ENCODE measurements at places on chromosomes 3 and 15. TPM values are rescaled to one million over a fixed set of nuclear protein-coding genes. Genes with fewer than 3 reads are reported as not detected.
A peak's percentile ranks its signal among the peaks of the same experiment; 100 is the strongest.

Gene ZCWPW2
- total RNA-seq = 0.39 TPM

Gene NANOGP8
- not detected for total RNA-seq

DNA sequence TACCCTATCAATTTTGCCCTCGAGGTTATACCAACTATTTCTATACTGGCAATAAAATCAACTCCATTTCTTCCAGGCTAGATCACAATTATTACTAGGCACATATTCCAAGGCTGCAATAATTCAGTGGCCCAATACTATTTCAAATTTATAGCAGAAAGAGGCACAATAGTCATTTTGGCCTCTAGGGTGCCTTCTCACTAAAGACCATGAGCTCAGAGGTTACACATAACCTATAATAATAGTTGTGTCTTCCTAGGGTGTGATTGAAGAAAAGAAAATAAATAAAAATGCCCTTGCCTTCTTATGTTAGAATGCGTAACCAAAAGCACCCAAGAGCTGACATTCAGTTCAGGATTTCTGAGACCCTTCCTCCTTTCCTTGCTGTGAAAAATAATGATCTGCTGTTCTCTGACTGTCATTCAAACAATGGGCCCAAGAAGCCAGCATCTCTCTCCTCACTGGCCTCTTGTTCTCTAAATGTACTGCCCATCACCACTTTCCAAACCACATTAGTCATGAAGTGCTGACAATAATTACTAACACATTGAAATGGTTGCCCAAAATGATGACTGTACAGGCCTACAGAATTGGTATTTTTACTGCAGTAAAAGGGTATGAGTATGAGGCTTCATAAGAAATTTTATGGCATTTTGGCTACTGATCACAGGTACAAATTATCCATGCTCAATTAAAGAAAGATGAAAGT lies 244.8 kb downstream of the LRRN1 start:
- DNase-seq = no peak

GRCh38 chr3:126985132-126985985 lies 2.4 kb downstream of the PLXNA1 start:
- DNase-seq = no peak

GRCh38 chr3:187706971-187707370 lies 4.6 kb upstream of the RTP2 start:
- DNase-seq = no peak

DNA sequence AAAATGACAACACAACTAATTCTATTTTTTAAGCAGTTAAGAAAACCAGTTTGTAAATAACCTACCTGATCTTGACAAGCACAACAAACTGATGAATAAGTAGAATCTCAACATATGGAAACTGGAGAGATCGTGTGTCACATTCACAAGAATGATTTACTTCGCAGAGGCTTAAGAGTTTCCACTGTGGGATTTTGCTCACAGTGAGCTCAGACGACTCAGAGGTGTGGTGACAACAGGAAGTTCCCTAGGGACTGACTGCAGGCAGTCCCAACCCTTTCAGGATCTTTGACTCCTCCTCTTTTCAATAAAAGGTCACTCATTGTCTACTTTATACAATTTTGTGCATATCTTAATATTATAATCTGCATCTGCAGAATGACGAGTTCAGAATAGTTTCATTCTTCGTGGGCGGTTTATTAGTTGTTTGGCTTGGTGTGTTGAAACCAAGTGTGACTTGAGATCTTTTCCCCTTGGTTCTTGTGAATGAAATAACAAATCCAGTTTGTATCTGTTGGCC lies at the start of gene LIPH:
LIPH (minus strand) TSS at position 231 of the 520 bp plus-strand sequence; CDS start at position 114, 117 bp downstream.
- DNase-seq = peak; percentile 37

- peak; percentile 30 for DNase-seq
Observed at GRCh38 chr15:69725275-69725674, 272.7 kb downstream of the RPLP1 start.

- no peak for DNase-seq
Observed at GRCh38 chr3:116291141-116291540, 154.1 kb downstream of the LSAMP start.

DNA sequence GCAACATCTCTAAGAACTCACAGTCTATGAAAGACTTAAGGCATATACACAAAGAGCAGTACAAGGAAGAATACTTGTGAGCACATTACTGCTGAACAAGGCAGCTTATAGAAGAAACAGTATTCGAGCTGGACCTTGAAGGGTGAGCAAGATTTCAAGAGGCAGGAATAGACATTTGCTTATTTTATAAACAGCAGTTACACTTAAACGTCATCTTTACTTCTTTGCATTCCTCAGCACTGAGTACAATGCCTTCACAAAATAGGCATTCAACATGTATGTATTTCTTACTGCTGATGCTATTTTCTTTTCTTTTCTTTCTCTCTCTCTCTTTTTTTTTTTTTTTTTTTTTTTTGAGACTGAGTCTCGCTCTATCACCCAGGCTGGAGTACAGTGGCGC lies 205.8 kb downstream of the ZIC4 start:
- no peak for DNase-seq

All from activated CD4-positive, alpha-beta memory T cell treated with anti-CD3 and anti-CD28 coated beads for 36 hours (primary cell).